ENCODE measurements at places on chromosomes 1 and 21.

DNA sequence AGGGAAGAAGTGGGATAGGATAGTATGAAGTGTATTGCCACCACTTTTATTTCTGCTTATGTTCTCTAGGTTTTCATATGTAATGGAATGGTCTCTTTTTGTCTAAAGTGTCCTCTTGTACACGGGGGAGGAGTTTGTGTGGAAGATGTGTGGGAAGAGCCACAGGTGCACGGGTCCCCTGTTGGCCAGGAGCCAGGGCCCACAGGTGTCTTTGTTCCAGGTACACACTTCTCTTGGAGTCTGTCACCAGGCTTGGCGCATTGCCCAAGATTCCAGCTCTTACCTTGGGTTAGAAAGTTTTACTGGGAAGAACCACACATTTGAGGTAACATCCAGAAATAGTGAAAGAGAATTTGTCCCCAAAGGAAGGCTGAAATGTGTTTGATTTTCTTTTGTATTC is 10.5 kb downstream of the TENT5C start:
- DNase-seq, result no peak

- DNase-seq, result no peak
These were observed 189.8 kb downstream of the DNAH14 start for GRCh38 chr1:225119307-225119706.

- DNase-seq, result no peak
These were observed at the start of gene MFAP2 for GRCh38 chr1:16980473-16981268. MFAP2 (minus strand) TSS chr1:16980620; CDS start chr1:16978273, 2,347 bp downstream.

GRCh38 chr1:163271535-163271934 is 50.2 kb upstream of the NUF2 start:
- no peak for DNase-seq

DNA sequence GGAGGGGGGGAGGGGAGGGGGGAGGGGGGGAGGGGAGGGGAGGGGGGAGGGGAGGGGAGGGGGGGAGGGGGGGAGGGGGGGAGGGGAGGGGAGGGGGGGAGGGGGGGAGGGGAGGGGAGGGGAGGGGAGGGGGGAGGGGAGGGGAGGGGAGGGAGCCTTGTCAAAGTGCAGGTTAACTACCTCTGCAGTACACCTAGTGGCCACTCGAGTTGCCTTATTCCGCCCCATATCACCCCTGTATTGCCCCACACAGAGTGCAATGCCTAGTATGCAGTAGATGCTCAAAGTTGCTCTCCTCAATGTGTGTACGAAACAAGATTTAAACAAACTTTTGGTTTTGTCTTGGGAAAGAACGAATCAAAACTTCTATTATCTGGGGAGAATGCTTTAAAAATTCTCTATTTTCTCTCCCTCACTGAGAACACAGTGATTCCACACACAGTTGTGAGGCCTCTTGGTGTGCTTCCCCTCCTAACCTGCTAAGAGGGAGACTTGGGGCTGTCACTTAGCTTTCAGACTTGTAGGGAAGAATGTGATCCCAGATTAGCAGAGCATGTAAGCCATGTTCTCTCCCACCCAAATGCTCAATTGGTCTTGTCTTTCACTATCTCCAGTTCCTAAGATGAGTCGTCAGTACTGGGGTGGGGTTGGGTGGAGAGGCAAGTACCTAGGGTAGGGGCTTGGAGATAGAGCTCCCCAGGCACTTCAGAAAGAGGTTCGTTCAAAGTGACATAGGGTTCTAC is 79.7 kb upstream of the MAP10 start:
- no peak for DNase-seq

- no peak for DNase-seq
These were observed 6.0 kb downstream of the NFIA start for GRCh38 chr1:61088163-61088974.

Data from right atrium auricular region (tissue), 2 donors.